CD4-positive, CD25-positive, alpha-beta regulatory T cell (primary cell): ENCODE measurements at places on chromosomes 3 and 15.

GRCh38 chr3:196339493-196340254, 1.5 kb upstream of the TM4SF19 start:
- DNase-seq = no peak

DNA sequence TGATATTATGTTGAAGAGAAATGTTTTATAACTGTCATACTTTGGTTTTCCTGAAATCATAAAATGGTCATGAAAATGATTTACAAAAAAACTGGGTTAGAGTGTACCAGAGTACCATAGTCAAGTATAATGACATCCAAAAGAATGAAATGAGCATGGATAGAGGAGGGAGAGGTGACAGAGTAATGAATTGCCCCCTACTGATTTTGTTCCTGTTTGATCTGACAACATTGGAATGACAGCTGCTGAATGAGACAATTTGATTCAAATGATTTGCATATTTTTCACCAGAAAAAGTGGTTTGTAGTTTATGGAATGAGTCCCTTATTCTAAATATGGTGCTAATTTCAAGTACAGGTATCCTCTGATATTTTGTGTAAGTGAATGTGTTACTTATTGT, 271.7 kb downstream of the CNTN4 start:
- DNase-seq = no peak

GRCh38 chr3:52820736-52821135, 9.7 kb downstream of the ITIH4 start:
- peak; percentile 33 for DNase-seq

DNA sequence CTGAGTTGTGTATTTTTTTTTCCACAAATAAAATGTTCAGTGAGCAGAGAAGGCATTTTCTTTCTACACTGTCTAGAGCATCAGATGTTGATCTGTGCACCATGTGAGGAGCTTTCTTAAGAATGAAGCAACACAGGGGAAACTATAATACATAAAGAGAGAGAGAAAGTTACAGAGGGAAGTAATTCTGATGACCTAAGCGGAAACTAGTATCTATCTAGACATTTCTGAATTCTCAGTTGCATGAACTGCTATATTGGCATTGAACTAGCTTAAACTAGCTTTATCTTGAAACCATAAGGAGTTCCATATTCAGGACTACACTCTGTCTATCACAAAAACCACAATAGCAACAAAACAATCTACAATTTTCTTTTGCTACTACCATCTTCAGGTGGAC, 822.4 kb downstream of the VGLL3 start:
- DNase-seq = no peak

GRCh38 chr3:73719861-73720260, 95.1 kb upstream of the PDZRN3 start:
- DNase-seq = no peak

- peak; percentile 16 for DNase-seq
Measured at GRCh38 chr15:42156243-42156922, at the start of gene PLA2G4F. PLA2G4F (minus strand) TSS chr15:42156636; CDS start chr15:42156549, 87 bp downstream.

- no peak for DNase-seq
Measured at GRCh38 chr3:121757087-121757811, 7.7 kb upstream of the GOLGB1 start.

DNA sequence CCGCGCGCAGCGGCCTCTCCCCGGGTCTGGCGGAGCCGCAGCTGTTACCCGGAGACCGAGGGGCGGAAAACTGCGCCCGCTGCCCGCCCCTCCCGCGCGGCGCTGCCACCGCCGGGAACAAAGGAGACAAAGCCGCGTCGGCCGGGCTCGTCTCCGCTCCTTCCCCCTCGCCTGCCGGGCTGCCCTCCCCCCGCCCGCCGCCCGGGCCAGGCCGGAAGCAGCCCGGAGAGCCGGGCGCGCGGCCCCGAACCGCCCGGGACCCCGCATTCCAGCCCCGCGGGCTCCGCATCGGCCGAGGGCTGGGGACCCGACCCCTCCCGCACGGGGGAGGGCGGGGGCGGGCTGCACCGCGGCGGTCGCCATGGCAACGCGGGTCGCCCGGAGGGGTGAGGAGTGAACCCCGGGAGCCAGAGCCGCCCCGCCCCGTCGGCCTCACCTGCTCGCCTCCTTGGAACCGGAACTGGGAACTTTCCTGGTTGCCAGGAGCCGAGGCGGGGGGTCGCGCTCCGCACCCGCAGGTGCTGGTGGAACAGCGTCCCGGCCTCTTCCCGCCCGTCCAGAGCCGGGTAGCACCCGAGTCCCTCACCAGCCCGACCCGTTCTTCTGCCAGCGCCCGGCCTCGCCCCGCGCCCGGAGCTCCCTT, 448 bp downstream of the PLXNB1 start:
- DNase-seq = peak; percentile 69

GRCh38 chr3:137199678-137200077, 241.9 kb downstream of the IL20RB start:
- no peak for DNase-seq

DNA sequence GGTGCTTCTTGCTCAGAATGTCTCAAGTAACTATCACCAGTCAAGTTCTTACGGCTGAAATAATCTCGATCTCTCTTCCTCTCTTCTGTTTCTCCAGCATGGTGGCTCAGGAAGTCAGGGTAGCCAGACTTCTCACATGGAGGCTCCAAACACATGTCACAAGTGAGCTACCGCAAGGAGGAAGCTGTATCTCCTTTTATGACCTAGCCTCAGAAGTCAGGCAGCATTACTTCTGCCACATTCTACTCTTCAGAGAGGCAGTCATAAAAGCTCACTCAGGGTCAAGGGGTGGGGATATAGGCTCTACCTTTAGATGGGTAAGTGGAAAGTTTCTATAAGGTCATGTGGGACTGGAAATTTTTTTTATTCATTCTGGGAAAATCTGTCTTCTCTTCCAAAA, 86.6 kb upstream of the NEO1 start:
- DNase-seq = no peak

- DNase-seq = peak; percentile 2
Measured at GRCh38 chr3:178083906-178084866, 452.1 kb upstream of the KCNMB2 start.

DNA sequence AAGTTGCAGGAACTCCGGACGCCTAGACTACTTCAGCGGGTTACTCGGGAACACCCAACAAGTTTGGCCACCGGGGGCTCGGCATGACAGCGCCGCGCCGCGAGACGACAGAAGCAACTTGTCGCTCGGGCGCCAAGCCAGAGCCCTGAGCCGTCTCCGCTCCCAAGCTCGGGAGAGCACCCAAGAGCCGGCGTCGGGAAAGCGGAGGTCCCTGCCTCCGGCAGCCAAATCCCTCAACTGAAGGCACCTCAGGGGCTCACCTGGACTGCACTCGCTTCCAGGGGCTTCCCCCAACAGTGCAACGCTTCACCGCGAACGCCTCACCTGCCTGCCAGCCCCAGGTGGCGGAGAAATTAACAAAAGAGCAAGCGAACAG, 640 bp downstream of the MB21D2 start:
- peak; percentile 42 for DNase-seq

GRCh38 chr3:9067352-9067975, 104.2 kb upstream of the RAD18 start:
- DNase-seq = peak; percentile 56

DNA sequence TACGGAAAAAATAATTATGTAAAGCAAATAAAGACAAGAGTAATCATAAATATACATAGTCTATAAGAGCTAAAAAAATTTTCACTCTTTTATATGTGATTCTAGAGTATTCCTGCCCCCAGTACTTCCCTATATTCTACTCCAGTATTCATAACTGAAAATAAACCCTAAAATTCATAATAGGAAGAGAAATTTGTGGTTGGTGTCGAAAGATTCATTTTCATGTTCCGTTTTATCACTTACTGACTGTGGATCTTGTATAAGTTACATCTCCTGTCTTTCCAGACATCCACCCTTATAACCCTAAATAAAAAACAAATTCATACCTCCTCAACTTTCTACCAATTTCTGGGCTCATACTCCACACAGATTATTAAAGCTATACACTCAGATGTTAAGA, 16.0 kb upstream of the MBNL1 start:
- no peak for DNase-seq

GRCh38 chr3:124919756-124920155, 14.8 kb downstream of the MUC13 start:
- no peak for DNase-seq

DNA sequence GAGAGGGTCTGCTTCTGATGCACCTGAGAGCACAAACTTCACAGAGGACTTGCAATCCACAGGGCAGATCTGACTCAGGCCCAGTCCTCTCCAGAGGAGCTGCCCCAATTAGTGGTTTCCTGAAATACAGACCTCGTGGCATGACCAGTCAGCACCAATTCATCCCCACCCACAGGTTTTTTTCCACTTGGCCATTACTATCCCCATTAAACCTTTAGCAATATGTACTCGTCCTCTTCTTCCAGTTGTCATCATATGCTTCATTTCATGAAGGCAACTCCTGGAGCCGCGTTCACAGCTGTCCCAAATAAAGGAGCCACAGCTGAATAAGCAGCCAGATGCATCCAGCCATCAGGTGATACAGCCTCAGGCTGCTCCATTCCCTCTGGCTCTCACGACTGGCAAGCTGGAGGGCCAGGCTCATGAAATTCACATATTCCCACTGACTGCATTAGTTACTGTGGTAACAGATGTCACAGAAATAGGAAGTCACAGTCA, 163.1 kb downstream of the FMN1 start:
- DNase-seq = no peak

DNA sequence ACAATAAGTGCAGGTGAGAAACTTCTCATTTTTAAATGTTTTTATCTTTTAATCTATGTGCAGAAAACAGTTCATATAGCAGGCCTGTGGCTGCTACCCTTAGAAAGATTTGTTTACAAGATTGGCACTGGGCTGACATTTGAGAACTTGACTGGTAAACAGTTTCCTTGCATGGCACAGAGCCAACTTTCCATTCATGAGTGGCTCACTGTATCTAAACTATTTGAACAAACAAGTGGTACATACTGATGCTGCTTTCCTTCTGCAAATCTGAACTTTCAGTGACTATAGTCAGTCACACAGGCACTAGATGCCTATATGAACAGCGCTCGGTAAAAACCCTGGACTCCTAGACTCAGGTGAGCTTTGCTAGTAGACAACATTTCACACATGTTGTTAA, 6.3 kb upstream of the GTPBP8 start:
- peak; percentile 29 for DNase-seq

GRCh38 chr3:55337641-55338180, 149.4 kb downstream of the WNT5A start:
- DNase-seq = no peak

DNA sequence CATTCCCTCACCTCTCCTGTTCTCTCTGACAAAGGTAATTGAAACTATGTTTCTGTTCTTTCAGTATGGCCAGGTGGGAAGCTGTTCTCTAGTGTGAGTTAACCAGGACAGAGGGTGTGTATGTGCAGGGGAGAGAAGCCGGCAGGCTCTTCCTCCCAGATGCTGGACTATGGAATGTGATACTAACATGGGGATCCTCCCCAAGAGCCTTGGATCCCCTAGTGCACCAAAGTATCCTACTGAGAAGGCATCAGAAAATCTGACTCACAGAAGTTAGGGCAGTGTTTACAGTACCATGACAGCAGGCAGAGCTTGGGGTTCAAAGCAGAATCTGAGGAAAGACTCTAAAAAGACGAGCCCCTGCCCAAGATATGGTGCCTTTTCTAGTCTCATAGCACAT, 123.1 kb downstream of the APBA2 start:
- DNase-seq = no peak

DNA sequence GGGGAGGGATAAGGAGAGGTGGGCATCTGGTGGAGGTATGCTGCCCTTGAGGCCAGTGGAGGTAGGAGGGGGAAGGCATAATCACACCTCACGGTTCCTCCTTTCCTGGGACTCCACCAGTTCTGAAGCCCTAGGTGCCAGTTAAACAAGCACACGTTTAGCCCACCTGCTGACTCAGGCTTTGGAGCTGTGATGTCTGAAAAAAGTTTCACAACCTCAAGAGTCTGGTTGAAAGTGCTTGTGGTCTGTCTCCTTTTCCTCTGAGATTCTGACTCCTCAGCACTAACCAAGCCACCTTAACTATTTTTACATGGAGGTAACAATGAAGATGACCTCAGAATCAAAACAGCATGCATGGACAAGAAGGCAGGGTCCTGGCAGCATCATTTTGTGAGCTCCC, 23.0 kb downstream of the HPS3 start:
- DNase-seq = no peak

DNA sequence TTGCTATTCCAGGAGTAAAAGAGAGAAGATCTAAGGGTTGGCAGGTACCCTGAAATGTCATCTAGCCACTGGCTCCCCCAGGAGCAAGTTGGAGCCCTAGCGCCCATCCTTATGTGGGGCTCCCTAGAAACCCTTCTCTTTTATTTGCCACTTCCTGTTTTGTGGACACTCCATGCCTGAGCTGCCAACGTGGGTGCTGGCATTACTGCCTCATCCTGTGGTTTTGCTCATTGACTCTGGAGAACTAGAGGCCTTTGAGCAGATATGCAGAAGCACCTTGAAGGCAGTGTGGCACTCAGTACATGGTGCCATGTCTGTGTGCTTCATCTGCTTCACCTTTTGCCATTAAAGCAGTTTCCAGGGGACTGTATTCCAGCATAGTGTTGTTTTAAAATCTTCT, 8.1 kb downstream of the EDEM1 start:
- peak; percentile 14 for DNase-seq

DNA sequence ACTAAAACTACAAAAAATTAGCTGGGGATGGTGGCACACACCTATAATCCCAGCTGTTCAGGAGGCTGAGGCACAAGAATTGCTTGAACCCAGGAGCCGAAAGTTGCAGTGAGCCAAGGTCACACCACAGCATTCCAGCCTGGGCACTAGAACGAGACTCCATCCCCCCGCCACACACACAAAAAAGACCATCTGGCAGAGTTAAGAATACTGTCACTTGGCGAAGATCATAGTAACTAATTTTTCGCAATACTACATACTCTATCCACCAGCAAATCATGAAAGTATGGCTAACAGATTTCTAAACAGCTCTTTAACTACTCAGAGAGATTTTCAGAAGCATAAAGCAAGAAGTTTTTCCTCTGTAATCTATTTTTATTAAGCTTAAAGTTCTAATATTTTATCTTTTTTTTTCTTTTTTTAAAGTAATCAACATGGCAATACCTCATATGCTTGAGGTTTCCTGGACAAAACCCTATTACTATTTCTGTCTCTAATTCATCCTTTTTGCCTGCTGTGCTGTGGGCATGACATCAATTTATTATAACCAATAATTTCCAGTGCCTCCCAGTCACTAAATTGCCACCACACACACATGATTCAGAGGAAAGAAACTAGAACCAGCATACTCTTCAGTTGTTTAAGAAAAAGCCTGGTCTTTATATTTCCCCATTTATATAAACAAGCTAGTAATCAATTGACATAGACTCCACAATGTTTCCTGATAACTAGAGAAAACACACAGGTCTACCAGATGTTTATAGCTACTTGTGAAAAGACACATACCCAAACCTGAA, 46.9 kb downstream of the CHSY1 start:
- DNase-seq = no peak
